Stimulated activated CD8-positive, alpha-beta memory T cell treated with anti-CD3 and anti-CD28 coated beads, Interleukin-2, amount 100 ng/mL, for 48 hours (primary cell): ENCODE measurements at places on chromosomes 13 and 19.

DNA sequence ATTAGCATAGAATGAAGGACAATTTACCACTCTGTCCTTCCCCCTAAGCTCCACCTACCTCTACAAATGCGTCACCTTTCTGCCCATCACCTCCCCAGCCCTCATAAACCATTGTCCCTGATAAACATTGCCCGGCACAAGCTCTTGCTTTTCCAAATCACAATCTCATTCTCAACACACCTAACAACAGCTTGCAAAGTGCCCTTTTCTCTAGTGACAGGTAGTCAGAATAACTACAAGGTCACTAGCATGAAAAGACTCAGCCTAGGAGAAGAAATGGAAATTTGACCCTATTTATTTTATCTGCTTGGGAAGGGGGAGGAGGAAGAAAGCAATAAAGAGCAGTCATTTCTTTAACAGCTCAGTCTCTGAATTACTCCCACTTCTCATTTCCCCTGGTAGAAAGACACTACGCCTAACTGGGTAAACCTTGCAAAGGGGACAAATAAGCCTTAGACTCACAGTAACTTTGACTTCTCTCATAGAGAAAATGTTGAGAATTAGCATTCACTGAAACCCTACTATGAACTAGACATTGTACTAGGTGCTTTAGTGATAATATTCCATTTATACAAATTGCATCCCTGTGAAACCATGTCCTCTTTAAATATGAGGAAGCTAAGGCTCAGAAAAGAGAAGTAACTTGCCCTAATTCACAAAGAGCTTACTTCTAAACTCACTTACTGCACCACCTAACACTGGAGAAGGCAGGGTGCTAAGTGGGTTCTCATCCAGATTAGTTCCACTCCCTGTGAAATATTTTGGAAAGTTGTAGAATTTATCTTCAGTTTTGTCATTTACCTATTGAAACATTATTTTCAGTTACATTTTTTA is 116.2 kb upstream of the FNDC3A start:
- no peak for DNase-seq

DNA sequence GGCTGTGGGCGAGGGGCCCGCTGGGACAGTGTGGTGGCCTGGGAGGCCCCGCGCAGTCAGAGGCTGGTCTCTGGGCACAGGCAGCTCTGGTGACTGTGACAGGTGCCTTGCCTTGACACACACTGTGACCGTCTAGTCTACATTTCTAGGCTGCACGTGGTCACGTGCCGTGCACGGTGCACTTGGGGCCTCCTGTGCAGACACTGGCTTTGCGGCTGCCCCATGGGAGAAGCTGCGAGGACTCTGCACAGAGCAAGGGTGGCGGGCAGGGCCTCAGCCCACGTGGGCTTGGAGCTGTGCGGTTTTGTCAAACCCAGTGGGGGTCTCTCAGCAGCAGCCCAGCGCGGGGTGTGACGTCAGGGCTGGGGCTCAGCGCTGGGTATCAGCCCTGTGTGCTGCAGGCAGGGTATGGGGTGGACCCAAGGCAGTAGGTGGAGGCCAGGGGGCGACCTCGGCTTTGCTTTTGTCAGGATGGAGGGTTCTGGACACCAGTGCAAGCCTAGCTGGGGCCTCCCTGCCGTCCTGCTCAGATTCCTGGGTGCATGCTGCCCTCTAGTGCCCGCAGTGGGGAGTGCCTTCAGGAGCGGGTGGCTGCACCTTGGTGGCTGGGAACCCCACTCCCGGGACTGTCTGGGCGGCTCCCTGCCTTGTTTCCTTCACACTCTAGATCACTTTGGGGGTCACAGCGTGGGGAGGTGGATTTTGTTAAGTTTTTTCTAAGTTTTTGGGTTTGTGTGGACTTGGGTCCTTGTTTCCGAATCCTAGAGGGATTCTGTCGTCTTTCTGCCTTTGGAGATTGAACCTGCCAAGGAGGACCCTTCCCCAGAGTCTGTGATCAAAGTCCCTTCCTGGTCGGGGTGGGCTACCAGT is 62.6 kb downstream of the KDM4B start:
- peak; percentile 60 for DNase-seq

DNA sequence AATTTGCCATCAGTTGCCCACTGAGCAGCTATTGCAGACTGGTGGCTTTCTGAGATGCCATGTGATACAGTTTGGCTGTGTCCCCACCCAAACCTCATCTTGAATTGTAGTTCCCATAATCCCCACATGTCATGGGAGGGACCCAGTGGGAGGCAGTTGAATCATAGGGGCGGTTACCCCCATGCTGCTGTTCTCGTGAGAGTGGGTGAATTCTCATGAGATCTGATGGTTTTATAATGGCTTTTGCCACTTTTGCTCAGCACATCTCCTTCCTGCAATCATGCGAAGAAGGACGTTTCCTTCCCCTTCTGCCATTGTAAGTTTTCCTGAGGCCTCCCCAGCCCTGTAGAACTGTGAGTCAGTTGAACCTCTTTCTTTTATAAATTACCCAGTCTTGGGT is 34.8 kb upstream of the ANKRD10 start:
- DNase-seq = no peak

- DNase-seq = no peak
Measured at GRCh38 chr19:6127716-6128335, 7.6 kb upstream of the ACSBG2 start.

DNA sequence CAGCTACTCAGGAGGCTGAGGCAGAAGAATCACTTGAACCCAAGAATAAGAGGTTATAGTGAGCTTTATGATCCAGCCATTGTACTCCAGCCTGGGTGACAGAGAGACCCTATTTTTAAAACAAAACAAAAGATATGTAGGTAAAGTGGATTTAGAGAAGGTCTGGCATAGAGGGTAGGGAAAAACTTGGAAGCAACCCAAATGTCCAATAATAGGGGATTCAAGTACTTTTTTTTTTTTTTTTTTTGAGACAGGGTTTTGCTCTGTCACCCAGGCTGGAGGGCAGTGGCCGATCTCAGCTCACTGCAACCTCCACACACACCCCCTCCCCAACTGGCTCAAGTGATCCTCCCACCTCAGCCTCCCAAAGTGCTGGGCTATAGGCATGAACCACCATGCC is 5.8 kb upstream of the PAK4 start:
- no peak for DNase-seq

DNA sequence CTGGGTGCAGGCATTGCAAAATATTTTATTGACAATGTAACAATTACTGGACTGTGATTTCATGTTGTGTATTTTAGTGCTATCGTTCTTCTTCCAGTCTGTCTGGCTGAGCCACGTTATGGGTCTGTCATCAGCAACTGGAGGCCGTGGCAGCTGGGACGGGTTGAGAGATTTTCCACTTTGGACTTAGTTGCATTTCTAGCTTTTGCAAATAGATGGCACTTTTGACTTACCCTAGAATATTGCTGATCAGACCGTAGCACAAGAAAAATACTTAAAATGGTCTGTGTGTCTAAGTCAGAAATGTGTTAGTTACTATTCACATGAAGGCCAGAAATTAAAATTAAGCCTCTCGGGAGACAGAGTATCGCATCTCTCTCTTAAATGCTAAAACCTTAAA is 211.1 kb downstream of the TEX29 start:
- DNase-seq = no peak

- DNase-seq = no peak
Measured at GRCh38 chr13:45331123-45331619, 9.8 kb downstream of the TPT1 start.

- DNase-seq = no peak
Measured at GRCh38 chr19:41373993-41374392, 2.3 kb upstream of the TMEM91 start.

- no peak for DNase-seq
Measured at GRCh38 chr13:111302045-111302726, 18.3 kb upstream of the TEX29 start.

GRCh38 chr13:52348071-52348470 is 57.9 kb downstream of the THSD1 start:
- no peak for DNase-seq

GRCh38 chr19:5149932-5150901 is 181.3 kb downstream of the KDM4B start:
- DNase-seq = no peak

DNA sequence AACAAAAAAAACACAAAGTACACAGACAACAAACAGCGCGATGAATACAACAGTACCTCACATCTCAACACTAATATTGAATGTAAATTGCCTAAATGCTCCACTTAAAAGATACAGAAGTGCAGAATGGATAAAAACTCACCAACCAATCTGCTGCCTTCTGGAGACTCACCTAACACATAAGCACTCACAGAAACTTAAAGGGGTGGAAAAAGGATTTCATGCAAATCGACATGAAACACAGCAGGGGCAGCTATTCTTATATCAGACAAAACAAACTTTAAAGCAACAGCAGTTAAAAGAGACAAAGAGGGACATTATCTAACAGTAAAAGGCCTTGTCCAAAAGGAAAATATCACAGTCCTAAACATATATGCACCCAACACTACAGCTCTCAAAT is 209.5 kb downstream of the ABCC4 start:
- no peak for DNase-seq

- no peak for DNase-seq
Measured at GRCh38 chr13:42907745-42908144, 84.3 kb downstream of the EPSTI1 start.

- no peak for DNase-seq
Measured at GRCh38 chr13:44557986-44558385, 18.1 kb downstream of the TSC22D1 start.

GRCh38 chr13:33446821-33447725 is 161.5 kb upstream of the STARD13 start:
- DNase-seq = no peak

GRCh38 chr13:22505489-22505888 is 675.3 kb upstream of the SGCG start:
- DNase-seq = no peak

- no peak for DNase-seq
Measured at GRCh38 chr13:20824762-20825476, 51.2 kb upstream of the EEF1AKMT1 start.

GRCh38 chr19:45677351-45678230 is 9.6 kb downstream of the GIPR start:
- DNase-seq = peak; percentile 85

DNA sequence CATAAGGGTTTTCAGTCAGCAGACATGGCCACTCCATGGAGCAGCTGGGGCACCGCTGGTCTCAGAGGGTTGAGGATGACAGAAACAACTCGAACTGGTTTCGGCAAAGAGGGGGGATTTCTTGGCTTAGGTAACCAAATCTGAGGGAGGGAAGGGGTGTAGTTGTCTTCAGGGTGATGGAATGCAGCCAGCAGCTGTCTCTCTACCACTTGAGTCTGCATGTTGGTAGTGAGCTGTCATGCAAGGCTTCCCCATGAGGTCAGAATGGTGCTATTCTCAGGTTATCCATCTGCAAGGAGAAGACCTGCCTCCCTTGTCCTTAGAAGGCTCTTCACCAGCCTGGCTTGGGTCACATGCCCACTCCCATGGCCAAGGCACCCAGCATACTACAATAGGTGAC is 55.6 kb upstream of the PEG3 start:
- no peak for DNase-seq

DNA sequence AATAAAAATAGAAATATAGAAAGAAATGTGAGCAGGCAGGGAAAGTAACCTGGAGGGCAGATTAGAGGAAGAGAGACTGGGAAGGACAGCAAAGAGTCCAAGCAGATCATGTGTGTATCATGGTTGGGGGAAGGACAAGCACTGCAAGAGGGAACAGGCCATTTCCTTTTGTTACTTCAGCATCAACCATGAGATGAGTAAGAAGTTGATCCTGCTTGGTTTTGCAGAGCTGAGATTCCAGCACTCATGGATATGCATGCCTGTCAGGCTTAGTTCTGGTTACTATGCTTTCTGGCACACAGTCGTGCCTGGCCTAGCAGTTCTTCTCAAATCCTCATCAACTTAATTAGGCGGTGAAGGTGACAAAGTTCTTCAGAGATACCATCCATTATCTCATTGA is 18.1 kb downstream of the NALCN start:
- DNase-seq = no peak

DNA sequence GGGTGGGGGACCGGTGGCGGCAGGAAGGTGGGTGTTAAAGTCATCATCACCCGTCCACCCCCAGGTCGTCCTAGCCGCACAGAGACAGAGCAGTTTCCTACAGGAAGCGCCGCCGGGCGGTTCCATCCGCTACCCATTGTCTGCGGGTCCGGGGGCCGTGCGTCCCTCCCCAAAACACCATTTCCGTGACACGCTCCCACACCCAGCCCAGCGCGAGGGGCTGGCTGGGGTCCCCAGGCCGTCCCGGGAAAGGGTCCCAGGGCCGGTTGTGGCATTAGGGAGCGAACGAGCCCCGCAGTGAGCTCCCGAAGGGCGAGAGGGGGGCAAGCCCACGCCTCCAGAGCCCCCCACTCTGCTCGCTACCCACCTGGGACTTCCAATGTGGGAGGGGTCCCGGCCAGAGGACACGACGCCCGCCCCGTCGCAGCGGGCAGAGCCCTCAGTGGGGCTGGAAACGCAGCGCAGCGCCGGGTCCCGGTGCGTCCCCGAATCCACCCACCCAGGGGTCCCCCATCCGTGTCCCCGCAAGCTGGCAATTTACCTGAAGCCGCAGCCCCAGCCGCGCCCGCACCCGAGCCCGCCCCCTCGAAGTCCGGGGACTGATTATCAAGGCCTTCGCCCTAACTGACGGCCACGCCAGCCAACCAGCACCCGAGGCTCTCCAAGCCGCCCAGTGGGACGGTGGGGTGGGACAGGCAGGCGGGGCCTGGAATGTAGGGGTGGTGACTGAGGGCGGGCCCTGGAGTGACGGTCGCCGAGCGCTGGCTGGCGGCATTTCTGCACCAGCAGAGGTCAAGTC is at the start of gene KANK3:
Gene KANK3, minus strand, starts transcription at position 579 of the 799 bp plus-strand sequence. CDS start 5,434 bp downstream, outside the sequence.
- peak; percentile 91 for DNase-seq

DNA sequence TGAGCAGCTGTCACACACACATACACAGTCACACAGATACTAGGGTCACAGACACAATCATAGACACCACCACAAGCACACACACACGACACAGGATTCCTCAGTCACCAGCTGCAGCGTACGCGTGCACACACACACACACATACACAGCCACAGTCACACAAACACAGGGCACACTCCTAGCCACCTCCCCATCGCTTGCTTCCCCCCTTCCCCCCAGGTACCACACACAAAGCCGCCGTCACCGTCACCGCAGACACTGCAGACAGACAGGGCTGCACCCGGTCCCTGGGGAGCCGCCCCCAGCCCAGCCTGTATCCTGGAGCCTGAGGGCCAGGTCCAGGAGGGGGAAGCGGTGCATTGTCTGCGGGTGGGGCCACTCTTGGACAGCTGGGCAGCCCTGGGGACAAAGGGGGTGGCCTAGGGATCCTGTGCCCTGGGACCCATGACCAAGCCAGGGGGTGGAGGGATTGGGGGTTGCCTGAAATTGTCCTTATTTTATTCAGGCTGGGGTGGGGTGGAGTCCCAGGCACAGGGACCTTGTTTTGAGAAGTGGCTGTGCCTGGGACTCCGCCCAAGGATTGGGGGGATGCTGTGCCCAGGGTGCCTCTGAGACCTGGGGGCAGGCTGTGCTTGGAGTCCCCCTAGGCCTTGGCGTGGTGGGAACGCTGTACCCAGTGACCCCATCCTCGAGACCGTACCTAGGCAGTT is 957 bp downstream of the NUMBL start:
- no peak for DNase-seq

DNA sequence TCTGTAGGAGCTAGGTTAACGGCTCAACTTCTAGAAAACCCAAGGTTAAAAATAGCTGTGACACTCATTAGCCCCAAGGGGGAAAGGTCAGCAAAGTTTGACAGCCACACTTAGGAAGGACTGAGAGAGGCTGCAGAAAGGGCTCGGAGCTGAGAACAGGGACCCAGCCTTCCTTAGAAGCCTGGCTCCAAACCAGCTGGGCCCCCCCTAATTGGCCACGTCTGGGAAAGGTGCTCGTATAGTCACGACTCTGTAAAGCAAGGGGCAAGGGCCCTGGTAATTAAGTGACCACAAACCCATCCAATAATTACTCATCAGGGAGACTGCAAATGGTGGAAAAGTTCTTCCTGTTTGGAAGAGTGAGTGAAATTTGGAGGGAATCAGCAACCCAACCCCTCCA is 90.5 kb downstream of the RNASEH2B start:
- DNase-seq = no peak
